ENCODE measurements at places on chromosomes 3 and 15.

- no peak for DNase-seq
Observed at GRCh38 chr3:70049761-70050160, 50.2 kb downstream of the SAMMSON start.

DNA sequence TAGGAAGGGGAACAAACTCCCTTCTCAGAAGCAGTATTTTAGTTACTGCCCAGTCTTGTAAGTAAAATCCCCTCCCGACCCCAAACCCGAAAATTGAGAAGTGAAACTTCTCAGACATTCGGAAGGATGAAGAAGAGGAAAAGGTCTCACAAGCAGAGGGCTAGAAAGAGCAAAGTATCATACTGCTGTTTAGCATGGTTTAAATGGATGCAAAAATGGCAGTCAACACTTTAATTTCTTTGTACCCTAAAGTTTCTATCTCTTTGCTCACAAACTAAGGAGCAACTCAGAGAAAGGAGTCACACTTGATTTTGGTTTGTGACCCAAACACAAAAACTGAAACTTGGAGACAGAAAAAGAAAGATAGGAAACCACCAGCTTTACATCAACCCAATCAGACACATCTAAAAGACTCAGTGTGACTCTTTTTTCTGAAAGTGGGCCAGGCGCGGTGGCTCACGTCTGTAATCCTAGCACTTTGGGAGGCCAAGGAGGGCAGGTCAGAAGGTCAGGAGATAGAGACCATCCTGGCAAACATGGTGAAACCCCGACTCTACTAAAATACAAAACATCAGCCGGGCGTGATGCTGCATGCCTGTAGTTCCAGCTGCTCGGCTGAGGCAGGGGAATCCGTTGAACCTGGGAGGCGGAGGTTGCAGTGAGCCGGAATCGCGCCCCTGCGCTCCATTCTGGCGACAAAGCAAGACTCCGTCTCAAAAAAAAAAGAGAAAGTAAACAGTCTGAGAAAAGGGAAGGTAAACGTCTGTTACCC is 63.2 kb upstream of the ATP11B start:
- DNase-seq: no peak

GRCh38 chr3:4981665-4982494 is 2.6 kb downstream of the BHLHE40 start:
- no peak for DNase-seq

DNA sequence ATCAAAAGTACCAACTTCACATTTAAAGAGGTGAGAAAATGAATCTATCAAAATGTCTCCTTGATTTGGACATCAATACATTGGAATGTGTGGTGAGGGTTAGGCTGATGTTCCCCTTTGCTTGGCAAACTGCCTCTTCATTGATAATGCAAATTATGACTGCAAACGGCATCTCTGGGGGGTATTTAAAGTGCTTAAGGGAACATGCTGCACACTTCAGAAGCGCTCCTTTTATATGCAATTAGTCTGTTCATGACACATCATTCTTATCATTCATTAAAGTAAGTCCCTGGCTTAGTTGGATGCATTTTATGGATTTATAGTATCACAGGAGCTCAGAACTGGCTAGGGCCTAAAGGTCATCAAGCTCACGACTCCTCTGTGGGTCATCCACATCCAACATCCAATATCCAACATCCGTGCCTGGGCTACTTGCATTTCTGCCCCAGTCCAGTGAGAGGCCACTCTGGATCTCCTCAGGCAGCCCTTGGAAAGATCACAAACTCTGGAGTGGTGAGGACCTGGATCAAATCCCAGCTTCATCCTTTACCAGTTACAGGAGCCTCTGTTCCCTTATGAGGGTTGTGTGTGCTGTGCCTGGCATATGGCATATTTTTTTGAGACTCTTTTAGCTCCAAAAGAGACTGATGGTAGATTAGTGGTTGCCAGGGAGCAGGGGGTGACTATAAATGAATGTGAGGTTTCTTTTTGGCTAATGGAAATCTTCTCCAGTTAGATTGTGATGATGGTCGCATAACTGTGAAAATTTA is 136.8 kb upstream of the FOXB1 start:
- DNase-seq: no peak

GRCh38 chr3:179410331-179410730 is 40.9 kb downstream of the GNB4 start:
- DNase-seq: no peak

- no peak for DNase-seq
Observed at GRCh38 chr3:63070476-63070810, 195.2 kb upstream of the CADPS start.

Measured in stimulated activated CD4-positive, alpha-beta T cell treated with anti-CD3 and anti-CD28 coated beads, Interleukin-4, amount 100 ng/mL, for 4 hours (primary cell).